Cardiac muscle cell (in vitro differentiated cells and primary cell): ENCODE measurements at places on chromosomes 3 and 15. TPM values are rescaled to one million over a fixed set of nuclear protein-coding genes. Genes with fewer than 3 reads are reported as not detected.

DNA sequence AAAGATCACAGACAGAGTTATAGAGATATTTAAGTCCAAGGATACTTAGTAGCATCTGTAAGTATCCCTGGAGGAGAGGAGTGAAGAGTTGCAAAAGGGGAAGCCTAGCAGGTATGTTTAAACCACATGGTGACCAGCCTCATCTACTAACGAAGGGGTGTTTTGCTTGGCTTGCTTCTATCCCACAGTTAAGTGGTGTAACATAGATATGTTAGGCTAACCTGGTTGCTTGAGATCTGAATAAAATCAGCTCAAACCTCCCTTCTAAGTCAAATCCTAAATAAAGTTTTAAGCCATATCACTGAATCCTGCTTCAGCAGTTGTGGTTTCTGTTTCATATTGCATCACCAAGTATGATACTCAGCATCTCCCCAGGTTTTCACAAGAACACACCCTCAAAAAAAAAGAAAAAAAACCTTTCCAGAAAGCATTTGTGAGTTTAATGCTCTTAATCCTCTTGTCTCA, 880.2 kb downstream of the ROBO1 start:
- DNase-seq, result peak; percentile 57

Gene SLC7A14
- not detected in 2 replicates for total RNA-seq

DNA sequence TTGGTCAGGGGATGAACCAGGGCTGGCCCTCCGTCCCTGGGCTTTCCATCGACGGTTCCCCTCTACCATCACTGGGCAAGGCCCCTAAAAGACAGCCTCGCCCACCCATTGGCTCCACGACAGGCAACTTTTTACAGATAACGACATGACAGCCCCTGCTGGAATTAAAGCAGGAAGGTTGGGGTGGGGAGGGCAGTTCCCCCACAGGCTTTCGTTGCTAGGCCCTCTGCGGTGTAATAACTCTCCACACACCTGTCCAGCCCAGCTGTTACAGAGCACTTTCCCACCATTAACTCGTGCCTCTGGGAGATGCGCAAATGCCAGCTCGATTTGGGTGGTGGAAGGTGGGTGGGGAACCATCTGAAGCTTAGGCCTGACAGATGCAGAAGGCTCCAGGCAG, 264.2 kb upstream of the TLE3 start:
- no peak for DNase-seq

Gene OR5H2
- total RNA-seq, result not detected in 2 replicates

- peak; percentile 71 for DNase-seq
Measured at GRCh38 chr3:14216257-14217048, 37.8 kb downstream of the LSM3 start.

Gene FEZF2
- not detected in 2 replicates for total RNA-seq

DNA sequence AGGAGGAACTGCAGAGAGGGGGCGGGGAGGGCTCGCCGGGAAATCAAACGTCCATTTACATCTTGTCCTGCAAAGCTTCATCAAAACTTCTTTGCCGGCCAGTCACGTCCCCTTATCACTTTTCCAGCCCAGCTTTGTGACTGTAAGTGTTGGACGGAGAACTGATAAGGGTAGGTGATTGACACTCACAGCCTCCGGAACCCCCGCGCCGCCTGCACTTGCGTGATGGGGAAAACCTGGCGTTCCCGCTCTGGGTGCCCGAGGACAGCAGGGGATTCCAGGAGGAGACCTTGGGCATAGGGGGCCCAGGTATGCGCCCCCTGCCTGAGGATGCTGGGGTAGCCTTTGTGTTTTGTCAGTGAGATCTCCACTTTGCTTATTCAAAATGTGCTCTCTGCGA, 72.8 kb upstream of the ANKRD34C start:
- DNase-seq, result peak; percentile 61

DNA sequence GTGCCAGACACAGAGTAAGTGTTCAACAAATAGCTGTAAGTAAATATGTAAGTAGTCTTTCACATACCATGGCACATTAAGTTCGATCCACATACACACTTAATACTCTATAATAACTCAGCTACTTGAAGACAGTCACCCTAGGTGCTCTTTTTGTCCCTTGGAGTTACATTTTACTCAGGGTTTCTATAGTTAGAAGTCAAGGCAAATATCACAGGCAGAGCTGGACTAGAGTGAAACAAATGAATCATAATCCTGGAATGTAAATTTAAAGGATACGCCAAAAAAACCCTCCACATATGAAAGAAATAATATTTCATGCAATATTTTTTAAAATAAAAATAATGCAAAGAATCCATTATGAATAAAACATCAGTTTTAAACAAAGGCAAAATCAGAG, 461.8 kb downstream of the MAGI1 start:
- no peak for DNase-seq

Gene TMEM45A
- total RNA-seq, result 37.6 and 58.0 TPM in 2 replicates

DNA sequence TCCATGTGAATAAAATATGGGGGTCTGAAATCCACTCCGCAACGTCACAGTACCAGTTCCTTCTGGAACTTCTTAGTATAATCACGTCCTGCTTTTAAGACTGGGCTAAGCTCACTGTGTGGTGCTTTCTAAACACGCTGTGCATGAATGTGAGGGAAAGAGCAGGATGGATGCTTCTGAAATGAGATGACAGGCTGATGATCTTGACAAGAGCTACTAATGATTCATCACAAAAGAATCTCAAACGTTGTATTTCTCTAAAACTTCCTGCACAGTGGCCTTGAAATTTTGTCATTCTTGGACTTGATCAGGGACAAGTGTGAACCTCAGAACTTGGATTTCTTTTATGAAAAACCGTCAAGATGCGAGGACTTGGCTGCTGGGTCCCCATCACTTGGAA, 221.4 kb downstream of the CADPS start:
- DNase-seq, result no peak

DNA sequence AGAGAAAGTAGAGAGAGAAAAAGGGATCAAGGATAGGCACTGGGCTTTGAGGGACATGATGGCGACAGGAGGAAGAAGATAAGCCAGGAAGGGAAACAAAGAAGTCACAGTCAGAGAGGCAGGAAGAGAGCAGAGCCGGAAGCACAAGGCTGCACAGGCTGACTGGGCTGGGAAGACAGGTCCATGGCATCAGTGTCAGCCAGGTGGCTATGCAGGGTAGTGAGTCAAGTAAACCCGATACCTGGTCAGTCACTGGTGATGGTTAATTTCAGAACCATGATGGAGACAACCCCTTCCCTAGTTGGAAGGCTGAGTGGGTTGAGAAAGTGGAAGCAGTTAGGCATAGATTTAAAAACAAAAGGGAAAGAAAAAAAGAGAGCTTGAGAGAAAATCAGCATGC, 203.8 kb downstream of the EPHB1 start:
- no peak for DNase-seq

GRCh38 chr3:119239206-119239820, 1.4 kb downstream of the B4GALT4 start:
- no peak for DNase-seq

Gene CLDN16
- total RNA-seq, result 0.18 TPM in 1 of 2 replicates, not detected in the other

DNA sequence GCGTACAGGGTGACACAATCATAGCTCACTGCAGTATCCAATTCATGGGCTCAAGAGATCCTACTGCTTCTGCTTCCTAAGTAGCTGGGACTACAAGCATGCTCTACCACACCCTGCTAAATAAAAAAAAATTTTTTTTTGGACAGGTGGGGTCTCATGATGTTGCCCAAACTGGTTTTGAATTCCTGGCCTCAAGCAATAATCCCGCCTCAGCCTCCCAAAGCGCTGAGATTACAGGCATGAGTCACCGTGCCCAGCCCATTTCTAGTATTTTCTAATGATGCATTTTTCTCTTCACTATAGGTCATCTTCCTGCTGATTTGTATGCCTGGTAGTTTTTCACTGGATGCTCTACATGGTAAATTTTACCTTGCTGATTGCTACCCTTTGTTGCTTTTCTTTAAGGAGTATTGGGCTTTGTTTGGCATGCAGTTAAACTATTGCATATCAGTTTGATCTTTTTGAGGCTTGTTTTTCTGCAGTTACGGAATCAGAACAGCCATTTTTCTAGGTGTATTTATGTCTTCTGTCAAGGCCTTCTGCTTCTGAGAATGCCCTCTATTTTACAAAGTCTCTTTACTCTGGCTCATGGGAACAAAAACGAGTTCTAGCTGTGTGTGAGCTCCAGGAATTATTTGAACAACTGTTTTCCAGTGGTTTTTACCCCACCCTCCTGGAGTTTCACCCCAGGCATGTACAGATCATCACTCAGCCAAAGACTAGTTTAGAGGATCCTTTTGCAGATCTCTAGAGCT, 14.2 kb upstream of the NPTN start:
- no peak for DNase-seq

Gene GXYLT2
- total RNA-seq, result 36.4 and 43.1 TPM in 2 replicates

Gene ZNF385D
- 0.74 and 1.3 TPM in 2 replicates for total RNA-seq

- no peak for DNase-seq
Measured at GRCh38 chr3:197003461-197004385, 25.9 kb downstream of the MELTF start.

DNA sequence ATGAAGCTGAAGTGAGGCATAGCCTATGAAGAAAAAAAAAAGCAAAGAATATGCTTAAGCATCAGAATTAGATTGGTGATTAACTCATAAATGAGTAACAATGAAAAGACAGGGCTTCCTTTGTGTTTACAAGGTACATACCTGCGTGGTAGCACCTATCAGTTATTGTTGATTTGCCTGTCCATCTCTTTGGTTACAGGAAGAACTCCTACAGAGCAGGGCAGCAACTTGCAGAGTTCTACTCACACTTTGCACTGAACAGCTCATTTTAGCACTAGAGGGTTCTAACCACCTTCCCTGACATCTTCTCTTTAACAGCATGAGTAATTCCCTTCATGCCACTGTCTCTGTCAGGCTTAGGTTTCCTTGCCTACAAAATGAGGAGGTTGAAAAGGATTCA, 166.0 kb downstream of the DPH6 start:
- no peak for DNase-seq

Gene KLHL6
- 0.03 and 0.04 TPM in 2 replicates for total RNA-seq

Gene ALDH1A2
- total RNA-seq, result 4.0 and 6.6 TPM in 2 replicates

GRCh38 chr15:100944244-100944895, 25.2 kb downstream of the LRRK1 start:
- no peak for DNase-seq

- no peak for DNase-seq
Measured at GRCh38 chr3:136249593-136249992, 547 bp upstream of the PCCB start.

Gene IL17RE
- total RNA-seq, result 1.3 and 3.7 TPM in 2 replicates

GRCh38 chr3:159499031-159499793, 489.4 kb upstream of the IL12A start:
- no peak for DNase-seq

- DNase-seq, result no peak
Measured at GRCh38 chr3:61073566-61074165, 177.6 kb downstream of the FHIT start.

DNA sequence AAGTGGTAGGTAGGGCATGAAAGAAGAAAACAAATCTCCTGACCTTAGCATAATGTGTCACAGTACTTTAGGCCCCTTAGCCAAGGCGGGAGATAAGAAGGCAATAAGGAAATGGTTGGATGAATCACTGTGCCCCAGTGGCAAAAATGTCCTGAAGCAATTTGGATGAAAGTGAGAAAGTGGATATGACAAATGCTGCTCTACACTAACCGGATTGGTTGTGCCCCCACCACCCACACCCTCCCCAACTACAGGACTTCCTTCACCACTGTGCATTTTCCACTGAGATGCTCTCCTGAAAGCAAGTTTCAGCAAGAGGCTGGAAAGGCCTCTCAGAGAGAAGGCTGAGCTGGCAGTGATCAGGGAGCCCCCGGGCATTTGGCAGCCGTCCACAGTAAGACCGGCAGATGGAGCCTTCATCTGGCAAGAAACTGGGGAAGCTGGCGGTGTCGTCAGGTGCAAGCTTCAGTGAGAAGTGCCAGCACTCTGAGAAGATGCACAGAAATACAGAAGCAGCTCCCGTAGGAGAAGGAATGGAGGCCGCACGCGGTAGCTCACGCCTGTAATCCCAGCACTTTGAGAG, 63.8 kb downstream of the ATP1B3 start:
- no peak for DNase-seq

- peak; percentile 14 for DNase-seq
Measured at GRCh38 chr3:40118091-40118490, 191.4 kb upstream of the EIF1B start.

DNA sequence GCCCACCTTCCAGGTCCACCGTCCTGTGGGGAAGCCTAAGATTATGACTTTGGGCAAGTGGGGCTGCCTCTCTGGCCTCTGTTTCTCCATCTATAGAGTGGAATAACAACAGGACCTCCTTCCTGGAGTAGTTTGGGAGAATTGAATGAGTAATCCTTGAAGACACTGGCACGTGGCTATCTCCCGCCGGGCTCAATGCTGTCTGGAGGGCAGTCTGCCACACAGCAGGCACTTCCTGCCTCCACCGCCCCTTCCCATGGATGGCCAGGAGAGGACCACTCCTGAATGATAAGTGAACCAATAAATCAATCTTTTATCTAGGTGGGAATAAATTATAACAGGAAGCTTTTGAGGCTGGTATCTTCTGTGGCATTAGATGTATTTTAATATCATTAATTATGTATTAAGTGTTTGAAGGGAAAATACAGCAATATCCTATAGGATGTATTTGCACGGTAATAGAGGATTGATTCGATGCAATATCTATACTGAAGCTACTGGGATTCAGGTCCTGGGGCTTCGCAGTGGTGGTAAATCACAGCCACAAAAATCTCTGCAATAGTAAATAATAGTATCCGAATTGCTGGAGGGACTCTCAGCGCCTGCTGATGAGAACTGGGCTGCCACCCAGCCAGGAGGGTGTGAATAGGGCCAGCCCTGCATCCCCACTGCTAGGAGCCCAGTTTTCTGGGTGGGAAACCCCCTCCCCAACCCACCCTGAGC, 15.9 kb downstream of the MEGF11 start:
- no peak for DNase-seq

- no peak for DNase-seq
Measured at GRCh38 chr15:82298032-82298431, 35.4 kb downstream of the SAXO2 start.

DNA sequence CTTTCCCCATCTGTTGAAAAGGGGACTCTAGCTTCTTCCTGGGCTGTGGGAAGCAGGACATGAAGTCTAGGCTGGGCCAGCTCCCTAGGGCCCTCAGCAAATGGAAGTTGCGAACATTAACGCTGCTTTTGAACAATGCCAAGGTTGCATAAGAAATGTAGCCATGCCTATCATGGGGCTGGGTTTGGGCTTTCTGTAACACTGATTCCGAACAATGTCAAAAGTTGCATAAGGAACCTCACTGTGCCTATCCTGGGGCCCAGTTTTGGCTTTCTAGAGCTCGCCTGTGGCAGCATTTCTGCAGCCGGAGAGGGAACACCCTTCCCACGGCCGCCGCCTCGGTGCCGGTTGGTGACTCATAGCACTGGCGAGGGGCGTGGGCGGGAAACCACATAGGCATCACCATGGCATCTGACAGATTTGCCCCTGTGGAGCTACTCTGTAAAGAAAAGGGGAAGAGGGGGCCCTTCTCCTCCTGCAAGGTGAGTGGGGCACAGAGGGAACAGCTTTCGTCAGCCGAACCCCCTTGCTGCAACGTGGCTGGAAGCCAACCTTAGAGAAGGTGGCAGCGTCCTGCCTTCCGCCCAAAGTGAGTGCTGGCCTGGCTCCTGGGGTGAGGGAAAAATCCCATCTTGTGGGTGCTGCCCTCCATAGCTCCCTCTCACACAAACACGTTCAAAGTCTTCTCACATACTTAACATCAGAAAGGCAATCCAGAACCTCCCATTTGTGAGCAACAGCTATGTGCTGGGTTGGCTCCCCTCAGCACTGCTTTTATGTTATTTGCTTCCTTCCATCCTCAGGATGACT, 46.6 kb upstream of the ATP2B2 start:
- DNase-seq, result no peak

- no peak for DNase-seq
Measured at GRCh38 chr3:14540821-14541385, 761 bp upstream of the GRIP2 start.

GRCh38 chr3:30081904-30082303, 524.5 kb upstream of the TGFBR2 start:
- DNase-seq, result no peak

Gene CDC25A
- total RNA-seq, result 12.6 and 22.0 TPM in 2 replicates
